Stimulated activated CD8-positive, alpha-beta memory T cell treated with anti-CD3 and anti-CD28 coated beads, Interleukin-12 subunit alpha, Interleukin-12 subunit beta, amount 100 ng/mL, for 4 hours (primary cell): ENCODE measurements at places on chromosomes 3 and 15.

GRCh38 chr15:92375057-92375456, 18.6 kb upstream of the ST8SIA2 start:
- DNase-seq = no peak

- no peak for DNase-seq
These were observed 214.5 kb downstream of the ZIC4 start for GRCh38 chr3:147191795-147192385.

DNA sequence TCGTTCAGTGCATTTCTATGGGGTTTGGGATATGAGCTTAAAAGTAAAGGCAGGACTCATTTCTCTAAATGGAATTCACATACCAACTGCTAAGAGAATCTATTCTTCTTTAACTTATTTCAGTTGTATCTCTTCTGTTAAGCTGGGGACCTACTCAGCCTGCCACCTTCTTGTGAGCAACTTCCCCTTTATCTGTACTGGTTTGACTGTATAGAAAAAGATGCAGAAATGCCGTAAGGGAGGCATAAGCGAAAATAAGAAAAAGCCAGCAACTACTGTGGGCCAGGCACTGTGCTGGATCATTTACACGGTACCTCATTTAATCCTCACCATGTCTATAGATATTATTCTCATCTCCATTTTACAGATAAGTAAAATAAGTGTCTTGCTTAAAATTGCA, 38.4 kb downstream of the RBMS3 start:
- DNase-seq = no peak

GRCh38 chr3:100765437-100765975, 56.2 kb downstream of the TFG start:
- DNase-seq = no peak

- no peak for DNase-seq
These were observed 41.1 kb downstream of the PIK3R4 start for GRCh38 chr3:130705501-130705900.

GRCh38 chr15:47505712-47506328, 211.5 kb upstream of the SEMA6D start:
- DNase-seq = no peak

- no peak for DNase-seq
These were observed 73.4 kb downstream of the NPAP1 start for GRCh38 chr15:24748812-24749439.

DNA sequence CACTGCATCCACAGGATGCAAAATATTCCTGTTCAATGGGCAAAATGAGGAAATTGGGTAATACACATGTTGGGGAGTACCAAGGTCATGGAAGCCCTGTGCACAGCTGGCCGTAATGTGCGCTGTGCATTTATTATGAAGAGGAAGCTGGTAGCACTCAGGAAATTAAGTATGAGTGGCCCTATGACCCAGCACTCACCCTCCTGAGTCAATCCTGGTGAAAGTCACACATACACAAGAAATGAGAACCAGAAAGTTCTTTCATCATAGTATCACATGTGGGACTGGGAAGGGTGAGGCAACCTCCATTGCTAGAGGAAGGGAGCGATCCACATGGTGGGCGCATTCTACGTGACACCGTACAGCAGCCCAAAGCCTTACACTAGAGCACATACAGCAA, 11.4 kb upstream of the PRR20G start:
- no peak for DNase-seq

- DNase-seq = no peak
These were observed 26.7 kb downstream of the SLC6A1 start for GRCh38 chr3:11019116-11019819.

GRCh38 chr15:45744236-45744589, 109.4 kb downstream of the SQOR start:
- DNase-seq = no peak

GRCh38 chr3:77190374-77190773, 150.5 kb downstream of the ROBO2 start:
- no peak for DNase-seq

- DNase-seq = no peak
These were observed 58.9 kb downstream of the MYO1E start for GRCh38 chr15:59313641-59314332.

- no peak for DNase-seq
These were observed 75.0 kb downstream of the LRRC49 start for GRCh38 chr15:70967646-70968045.

- no peak for DNase-seq
These were observed 94.7 kb downstream of the TBL1XR1 start for GRCh38 chr3:177102553-177102952.

- no peak for DNase-seq
These were observed 5.3 kb upstream of the CALML4 start for GRCh38 chr15:68210409-68210756.

- DNase-seq = no peak
These were observed 768 bp upstream of the SEMA5B start for GRCh38 chr3:123028233-123028828.

DNA sequence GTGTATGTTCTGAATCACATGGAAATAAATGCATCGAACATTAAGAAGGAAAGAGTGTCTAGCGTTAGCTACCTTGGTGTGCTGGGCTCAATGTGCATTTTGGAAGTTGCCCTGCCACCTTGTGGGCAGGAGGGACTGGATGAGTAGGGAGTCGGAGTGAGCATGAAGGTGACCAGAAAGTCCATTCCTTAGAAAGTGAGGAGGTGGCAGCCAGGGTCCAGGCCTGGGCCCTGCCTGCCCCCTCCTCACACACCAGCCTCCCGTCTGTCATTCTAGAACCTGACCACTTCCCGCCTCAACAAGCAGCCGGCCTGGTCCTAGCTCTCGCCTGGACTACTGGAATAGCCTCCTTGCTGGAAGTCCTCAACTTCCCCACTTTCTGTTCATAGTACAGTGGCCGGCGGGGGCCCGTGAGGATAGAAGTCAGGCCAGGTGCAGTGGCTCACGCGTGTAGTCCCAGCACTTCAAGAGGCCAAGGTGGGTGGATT, 10.2 kb upstream of the GATA2 start:
- DNase-seq = no peak

GRCh38 chr3:54299169-54299935, 177.0 kb downstream of the CACNA2D3 start:
- no peak for DNase-seq

GRCh38 chr3:190370369-190370768, 17.6 kb upstream of the CLDN16 start:
- DNase-seq = no peak

DNA sequence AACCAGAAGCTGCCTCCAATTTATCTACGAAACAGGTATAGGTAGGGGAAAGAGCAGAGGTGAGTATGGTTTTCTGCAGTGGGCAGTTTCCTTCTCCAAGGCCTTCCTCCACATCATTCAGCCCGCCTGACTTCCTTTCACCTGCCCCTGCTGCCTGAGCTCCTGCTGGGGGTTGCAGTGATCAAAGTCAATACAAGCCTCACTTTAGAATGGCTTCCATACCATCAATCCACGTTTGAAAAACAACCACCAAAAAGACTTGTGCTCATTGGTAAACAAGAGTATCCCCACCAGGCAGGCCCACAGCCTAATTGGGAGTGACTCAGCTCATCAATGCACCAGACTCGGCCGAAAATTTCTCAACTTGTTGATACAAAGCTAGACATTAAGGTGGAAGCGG, 159.9 kb downstream of the MAGI1 start:
- DNase-seq = no peak

DNA sequence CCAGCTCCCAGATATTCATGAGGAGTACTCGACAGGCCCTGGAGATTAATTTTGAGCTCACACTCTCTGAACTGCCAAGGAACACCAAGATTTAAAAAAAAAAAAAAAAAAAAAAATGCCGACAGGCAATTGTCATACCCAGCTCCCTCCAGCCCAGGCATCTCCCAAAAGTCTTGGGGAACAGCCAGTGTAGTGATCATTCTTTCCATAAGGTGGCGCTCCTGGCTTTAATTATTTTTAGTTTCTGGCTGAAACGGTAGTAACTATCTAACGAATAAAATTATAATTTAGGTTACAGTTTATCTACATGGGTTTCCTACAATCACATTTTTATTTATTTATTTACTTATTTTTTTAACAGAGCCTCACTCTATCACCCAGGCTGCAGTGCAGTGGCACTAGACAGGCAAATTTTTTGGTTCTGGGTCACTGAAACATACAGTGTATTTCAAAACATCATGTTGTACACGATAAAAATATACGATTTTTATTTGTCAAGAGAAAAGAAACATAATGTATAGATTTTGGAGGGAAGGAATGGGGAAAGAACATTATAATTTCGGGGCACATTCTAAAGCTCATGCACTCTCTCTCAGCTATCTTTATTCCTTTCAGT, 157.3 kb downstream of the ADAMTS9 start:
- DNase-seq = no peak

DNA sequence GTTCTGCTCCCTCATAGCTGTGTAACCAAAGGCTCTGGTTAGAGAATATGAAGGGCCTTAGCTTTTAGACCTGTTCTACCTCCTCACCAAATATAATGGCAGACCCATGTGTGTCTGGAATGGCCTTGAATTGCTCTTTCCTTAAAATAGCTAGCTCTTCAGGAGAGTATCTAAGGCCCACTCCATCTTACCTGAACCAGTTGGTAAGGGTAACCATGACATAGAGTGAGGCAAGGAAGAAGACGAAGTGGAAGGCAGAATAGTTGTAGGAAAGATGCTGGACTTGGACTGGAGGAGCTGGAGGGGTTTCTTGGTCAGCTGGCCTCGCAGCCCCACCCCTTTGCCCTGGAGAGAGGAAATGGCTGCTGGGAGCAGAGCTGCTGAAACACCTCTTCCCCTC, 3.1 kb downstream of the SERF2 start:
- DNase-seq = no peak

GRCh38 chr3:104909198-104909597, 457.5 kb upstream of the ALCAM start:
- no peak for DNase-seq

- no peak for DNase-seq
These were observed 11.6 kb downstream of the TAMM41 start for GRCh38 chr3:11835028-11835639.

GRCh38 chr15:36791844-36792571, 212.6 kb downstream of the CDIN1 start:
- DNase-seq = no peak

DNA sequence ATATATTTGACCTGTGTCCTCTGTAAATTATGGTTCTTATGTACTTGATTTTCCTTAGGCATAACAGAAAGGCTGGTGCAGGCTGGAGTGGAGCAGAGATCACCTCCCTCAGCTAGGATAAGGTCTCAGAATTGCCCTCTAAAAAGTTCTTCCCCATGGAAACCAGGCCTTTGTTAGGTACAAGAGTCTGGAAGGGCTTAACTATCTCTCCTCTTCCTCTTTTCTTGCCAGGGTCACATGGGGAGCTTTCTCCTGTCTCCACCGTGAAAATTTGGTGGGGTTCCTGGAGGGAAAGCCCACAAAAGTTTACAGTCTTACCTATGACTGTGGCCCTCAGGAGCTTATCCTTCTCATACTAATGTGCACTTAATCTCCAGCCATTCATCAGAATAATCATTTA, 633.2 kb downstream of the MCTP2 start:
- DNase-seq = no peak

DNA sequence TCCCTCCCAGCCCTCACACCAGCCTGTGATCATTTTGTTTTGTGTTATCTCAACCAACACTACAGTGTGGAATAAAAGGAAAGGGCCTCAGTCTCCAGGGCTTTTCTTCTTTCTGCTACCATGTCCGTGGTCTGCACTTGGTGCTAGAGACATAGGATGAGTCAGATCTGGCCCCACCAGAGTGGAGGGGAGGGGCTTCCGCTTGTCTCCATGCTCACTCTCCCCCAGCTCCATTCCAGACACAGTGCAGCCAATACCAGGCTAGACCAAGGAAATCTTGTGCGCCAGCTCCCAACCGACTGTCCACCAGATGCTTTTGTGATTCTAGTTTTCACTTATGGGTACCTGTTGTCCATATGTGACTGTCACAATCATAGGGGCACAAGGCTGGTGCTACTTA, 51.9 kb upstream of the TMEM115 start:
- DNase-seq = no peak

DNA sequence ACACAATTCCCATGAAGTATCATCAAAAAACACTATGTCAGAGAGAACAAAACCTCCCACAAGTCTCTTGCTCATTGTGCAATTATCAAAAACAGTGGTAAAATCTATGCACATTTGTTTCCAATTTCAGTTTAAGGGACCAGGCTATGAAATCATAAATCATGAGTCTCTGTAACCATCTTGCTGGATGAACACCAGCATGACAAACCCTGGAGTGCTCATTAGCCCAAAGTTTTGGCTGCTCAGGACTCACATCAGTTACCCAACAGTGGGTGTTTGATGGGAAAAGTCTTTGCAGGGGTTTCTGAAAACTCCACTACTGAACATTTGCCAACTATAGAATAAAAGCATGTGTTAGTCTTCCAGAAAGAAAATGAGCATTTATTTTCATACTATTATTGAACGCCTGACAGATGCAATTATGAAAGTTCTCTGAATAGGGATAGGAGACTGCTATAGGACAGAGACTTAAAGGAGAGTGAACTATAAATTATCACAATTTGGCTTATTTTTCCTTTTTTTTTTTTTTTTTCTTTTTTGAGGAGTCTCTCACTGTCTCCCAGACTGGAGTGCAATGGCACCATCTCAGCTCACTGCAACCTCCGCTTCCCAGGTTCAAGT, 240.8 kb upstream of the KCNMB2 start:
- DNase-seq = no peak

- no peak for DNase-seq
These were observed 8.1 kb downstream of the RASGRF1 start for GRCh38 chr15:79082363-79083070.

DNA sequence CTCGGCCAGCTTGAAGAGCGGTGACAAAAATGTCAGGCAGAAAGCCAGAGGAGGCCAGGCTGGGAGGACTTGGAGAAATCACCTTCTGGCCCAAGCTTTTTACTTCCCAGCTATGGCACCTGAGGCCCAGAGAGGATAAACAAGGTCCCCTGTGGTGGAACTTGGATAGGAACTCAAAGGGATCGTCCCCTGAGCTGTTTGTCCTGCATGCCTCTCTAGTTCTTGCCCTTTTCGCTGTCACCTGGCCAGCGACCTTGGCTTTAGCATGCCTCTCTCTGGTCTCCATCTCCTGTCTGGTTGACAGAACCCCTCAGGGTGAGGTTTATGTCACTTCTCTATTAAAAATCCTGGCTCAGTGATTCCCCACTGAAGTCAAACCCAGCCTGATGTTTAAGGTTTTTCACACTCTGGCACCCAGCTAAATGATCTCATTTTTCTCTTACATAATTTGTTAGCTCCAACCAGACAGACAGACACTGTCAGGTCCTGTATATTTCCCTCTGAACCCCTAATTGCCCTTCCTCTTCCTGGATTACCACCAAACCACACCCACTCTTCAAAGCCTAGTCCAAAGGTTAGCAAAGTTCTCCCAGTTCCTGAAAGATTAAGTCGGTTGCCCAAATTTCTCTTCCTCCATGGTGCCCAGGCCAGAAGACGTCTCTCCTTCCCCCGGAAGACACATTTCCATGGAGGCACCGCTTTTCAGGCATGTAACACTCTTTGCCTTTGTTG, 169.1 kb downstream of the FAM43A start:
- no peak for DNase-seq
